ENCODE measurements at places on chromosomes 3 and 15. TPM values are rescaled to one million over a fixed set of nuclear protein-coding genes. Genes with fewer than 3 reads are reported as not detected.

KY gene
- polyA plus RNA-seq: 0.12 TPM

GRCh38 chr15:81133782-81134461, at the start of gene CFAP161:
TSS of gene CFAP161 (plus strand) at chr15:81134270. CDS start at chr15:81134330, 60 bp downstream.
- peak; percentile 69 for DNase-seq

DNA sequence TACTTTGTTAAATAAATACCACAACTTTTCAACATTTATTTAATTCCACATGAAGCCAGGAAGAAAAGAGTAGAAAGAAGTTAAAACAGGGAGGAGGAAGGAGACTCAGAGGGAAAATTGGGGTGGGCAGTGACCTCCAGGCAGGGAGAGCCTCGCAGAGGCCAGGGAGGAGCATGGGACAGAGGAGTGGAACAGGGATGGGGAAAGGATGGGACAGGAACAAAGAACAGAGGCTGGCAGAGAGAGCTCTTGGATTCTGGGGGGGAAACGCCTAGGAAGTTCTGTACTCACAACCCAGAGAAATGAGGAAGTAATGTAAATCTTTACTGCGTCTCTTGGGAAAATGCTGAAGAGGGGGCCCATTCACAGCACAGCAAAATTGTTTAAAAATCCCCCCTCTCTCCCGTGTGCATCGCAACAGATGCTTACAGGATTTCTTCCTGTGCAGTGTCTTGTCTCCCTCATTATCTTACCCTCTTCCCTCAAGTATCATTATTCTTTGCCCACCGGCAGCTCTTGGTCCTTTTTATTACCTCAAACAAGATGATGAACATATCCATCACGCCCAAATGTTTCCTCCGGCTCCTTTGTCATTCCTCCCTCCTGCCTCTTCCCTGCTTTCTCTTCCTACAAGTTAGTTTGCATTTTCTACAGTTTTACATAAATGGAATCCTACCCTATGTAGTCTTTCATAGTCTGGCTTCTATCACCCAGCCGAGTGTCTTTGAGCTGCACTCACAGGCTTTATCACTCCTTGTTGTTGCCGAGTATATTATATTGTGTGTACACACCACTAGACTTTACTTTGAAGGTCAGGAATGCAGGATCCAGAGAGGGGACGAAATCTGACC, 65.5 kb downstream of the ARHGAP31 start:
- no peak for DNase-seq

GRCh38 chr15:68730976-68731897, 89.5 kb downstream of the ANP32A start:
- no peak for DNase-seq
